ENCODE measurements at places on chromosomes 11 and 22.

DNA sequence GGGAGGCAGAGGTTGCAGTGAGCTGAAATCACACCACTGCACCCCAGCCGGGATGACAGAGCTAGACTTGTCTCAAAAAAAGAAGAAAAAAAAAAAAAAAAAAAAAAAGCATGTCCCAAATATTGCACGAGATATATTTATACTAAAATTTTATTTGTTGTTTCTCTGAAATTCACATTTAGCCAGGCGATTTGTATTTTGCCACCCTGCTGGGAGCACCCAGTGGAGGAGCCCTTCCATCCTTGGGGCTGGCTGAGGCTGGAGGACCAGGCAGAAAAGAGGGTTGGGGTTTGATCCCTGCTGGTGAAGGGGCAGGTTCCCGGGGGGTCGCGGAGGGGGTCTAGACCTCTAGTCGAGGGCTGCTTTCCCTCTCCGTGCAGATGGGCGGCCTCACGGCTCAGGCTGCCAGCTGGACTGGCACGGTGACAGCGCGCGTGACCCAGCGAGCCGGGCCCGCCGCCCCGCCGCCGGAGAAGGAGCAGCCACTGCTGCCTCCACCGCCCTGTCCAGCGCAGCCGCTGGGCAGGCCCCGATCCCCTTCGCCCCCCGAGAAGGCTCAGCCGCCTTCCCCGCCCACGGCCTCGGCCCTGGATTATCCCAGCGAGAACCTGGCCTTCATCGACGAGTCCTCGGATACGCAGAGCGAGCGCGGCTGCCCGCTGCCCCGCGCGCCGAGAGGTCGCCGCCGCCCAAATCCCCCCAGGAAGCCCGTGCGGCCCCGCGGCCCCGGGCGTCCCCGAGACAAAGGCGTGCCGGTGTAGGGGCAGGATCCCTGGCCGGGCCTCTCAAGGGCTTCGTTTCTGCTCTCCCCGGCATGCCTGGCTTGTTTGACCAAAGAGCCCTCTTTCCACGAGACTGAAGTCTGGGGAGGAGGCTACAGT is 952 bp upstream of the CATSPERZ start:
- no peak for DNase-seq

- DNase-seq: no peak
Measured at GRCh38 chr11:78231962-78232501, 43.3 kb downstream of the USP35 start.

DNA sequence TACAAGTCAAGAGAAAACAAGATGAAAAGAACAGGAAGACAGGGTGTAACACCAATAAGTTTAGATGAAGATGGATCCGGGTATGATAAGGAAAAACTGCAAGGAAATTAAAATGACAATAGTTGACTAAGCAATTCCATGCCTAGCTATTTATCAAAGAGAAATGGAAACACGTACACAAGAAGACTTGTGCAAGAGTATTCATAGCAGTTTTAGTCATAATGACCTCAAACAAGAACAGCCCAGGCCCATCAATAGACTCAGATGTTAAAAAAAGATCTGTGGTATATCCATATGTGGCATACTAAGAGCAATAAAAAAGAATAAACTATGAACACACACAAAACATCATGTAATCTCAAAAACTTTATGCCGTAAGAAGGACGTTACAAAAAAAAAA is 33.2 kb downstream of the SLC5A12 start:
- no peak for DNase-seq

- DNase-seq: no peak
Measured at GRCh38 chr22:23363683-23364082, 183.4 kb downstream of the BCR start.

- no peak for DNase-seq
Measured at GRCh38 chr11:132318421-132319157, 948.2 kb downstream of the NTM start.

Data from NCI-H1417 treated with DMSO at 0.1 percent for 48 hours (cell line).